ENCODE measurements at places on chromosomes 5 and 9.
A peak's percentile ranks its signal among the peaks of the same experiment; 100 is the strongest.

- DNase-seq = peak; percentile 93
Measured at GRCh38 chr5:172113036-172113435, 75.0 kb downstream of the STK10 start.

DNA sequence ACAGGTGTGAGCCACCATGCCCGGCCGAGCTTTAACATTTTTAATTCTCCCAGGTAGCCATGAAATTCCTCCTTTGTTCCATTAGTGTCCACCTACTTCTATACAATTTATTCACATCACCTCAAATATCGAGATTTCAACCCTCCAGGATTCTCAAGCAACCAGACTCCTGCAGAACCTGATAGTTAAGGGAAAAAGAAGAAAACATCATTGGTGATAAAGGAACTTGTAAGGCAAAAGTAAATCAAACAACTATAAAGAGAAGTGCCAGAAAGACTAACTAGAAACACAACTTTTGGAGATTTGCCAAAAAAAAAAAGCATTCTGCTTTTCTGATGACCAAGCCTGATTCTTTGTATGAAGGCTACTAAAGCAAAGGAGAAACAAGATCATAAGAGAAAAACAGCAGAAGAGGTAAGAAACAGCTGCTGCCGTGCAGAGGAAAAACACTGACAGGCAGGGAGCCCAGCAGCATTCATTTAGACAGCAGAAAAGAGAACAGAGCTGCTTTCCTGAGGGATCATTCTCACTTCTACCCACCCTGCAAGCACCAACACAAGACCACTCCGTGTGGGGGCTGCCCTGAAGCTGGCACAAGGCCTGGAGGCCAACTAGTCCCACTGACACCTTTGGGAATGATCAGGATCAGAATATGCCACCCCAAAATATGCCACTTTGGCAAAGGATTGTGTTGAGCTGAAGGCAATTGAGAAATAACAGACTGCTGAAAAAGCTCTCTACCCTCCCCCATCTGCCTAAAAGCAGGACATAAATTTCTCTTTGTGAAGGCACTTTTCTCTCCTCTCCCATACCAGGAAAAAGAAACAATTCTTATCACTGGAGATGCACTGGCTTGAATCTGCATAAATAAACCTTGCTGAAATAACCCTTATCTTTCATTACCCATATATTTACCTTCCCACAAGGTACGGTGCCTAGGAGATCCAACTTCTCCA lies 75.1 kb downstream of the ALDH7A1 start:
- DNase-seq = no peak

DNA sequence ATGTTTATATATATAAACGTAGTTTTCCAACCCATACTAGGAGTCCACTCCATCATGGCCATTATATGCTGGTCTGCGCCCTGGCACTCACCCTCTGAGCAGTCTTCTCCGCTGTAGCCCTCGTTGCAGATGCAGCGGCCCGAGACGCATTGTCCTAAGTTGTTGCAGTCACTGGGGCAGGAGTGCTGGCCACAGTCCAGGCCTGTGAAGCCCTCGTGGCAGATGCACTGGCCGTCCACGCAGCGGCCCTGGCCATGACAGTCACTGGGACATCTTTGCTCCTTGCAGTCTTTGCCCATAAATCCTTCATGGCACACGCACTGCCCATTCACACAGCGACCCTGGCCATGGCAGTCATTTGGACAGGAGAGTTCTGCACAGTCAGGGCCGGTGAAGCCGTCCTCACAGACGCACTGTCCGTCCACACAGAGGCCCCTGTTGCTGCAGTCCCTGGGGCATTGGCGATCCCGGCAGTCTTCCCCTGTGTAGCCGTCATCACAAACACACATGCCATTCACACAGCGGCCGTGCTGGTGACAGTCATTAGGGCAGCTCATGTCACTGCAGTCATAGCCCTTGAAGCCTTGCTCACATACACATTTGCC lies 32.1 kb downstream of the TNC start:
- DNase-seq = no peak

GRCh38 chr5:25618821-25619220 lies 974.0 kb upstream of the CDH10 start:
- no peak for DNase-seq

DNA sequence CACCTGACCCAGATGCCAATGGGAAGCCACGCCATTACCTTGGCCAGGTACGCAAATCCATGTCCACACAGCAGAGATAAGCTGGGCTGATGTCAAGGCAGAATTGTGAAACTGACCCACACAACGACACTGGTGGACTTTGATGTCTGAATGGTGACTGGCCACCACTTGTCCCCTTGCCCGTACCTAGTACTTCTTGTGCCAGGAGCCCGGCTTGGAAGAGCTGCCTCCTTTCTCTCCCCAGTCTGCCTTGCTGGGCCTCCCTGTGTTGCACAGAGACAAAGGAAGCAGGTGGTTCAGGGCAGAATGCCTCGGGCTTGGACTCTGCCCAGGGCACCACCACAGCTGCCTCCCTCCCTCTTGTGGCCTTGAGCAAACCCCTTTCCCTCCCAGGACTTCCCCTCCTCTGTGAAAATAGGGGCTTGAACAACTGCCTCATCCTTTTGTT lies 23.3 kb downstream of the PTGES2 start:
- no peak for DNase-seq

Measured in naive thymus-derived CD8-positive, alpha-beta T cell (primary cell).